MM.1S (cell line): ENCODE measurements at places on chromosomes 7 and 10.

DNA sequence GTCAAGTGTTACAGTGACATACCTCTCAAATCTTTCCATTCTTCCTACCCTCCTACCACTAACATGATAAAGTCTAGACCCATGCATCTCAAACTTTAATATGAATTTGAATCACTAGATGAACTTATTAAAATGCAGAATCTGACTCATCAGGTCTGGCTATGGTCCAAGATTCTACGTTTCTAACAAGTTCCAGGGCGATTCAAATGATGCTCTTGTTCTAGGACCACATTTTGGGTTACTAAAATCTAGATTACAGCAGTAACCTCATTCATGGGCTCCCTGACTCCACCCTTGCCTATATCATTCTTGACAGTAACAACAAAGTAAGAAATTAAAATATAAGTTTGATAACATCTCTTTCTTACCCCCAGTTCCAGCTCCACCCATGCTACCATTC, 124.8 kb upstream of the LSM8 start:
- H3K4me3 ChIP-seq: no peak overlapping the region
- H3K36me3 ChIP-seq: no peaks in the 10 kb centered on the region
- no peaks in the 10 kb centered on the region for H3K27me3 ChIP-seq
- no peak overlapping the region for H3K27ac ChIP-seq
- H3K4me1 ChIP-seq: no peaks in the 10 kb centered on the region; the same call in 1 of the 2 replicates
- no peak for DNase-seq

DNA sequence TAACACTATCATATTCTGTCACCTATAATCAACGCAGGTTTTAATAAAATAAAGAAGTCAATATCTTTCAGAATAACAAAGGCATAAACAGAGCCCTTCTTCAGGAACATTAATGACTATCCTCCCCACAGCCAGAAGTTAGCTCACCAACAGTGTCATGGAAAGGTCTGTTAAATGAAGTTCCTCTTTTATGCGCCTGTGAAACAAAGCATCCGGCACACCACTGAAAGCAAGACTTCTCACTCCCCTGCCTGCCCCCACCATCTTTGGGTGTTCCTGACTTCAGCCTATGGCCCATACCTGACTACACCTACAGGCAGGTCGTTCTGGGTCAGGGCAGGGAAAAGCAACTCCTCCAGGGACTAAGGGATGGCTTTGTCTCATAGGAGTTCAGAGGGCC, 205.4 kb downstream of the FANK1 start:
- H3K36me3 ChIP-seq: no peaks in the 10 kb centered on the region
- no peak overlapping the region for H3K27ac ChIP-seq
- no peaks in the 10 kb centered on the region for H3K4me1 ChIP-seq
- H3K4me3 ChIP-seq: no peak overlapping the region
- H3K27me3 ChIP-seq: 0 out of 2 replicates have a peak, but pooled peaks cover 7% of the 10 kb centered on the region
- DNase-seq: no peak

DNA sequence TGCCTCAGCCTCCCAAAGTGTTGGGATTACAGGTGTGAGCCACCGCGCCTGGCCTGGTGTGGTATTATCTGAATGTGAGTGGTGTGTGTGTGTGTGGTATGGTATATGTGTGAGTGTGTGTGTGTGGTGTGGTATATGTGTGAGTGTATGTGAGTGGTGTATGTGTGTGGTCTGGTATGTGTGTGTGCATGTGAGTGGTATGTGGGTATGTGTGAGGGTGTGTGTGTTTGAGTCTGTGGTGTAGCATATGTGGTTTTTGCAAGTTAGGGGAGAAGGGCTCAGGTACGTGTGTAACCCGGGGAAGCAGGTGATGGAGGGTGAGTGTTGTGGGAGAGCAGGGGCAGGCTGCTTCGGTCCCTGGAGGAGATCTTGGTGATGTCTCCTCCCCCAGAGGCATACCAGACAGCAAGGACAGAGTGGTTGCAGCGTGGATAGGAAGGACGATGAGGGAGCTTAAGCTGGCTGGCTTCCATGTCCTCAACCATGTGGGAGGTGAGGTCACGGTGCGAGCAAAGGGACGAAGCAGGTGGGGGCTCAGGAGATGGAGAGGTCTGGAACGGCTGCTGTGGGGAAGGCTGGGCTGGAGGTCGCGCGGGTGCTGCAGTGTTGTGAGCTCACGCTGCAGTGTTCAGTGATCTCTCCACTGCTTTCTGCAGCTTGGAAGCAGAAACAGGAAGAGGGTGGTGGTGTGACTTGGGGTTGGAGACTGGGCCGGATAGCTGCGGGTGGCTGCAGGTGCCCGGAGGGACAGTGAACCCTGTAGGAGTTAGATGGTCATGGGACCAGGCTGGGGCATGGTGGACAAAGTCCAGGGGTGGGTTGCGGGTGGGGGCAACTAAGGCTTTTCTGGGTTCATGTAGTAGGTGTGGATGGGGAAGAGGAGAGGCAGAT, 5.0 kb downstream of the ZYX start:
- no peaks in the 10 kb centered on the region for H3K4me1 ChIP-seq
- H3K36me3 ChIP-seq: no peaks in the 10 kb centered on the region
- no peak overlapping the region for H3K27ac ChIP-seq
- DNase-seq: no peak
- no peaks in the 10 kb centered on the region for H3K27me3 ChIP-seq

DNA sequence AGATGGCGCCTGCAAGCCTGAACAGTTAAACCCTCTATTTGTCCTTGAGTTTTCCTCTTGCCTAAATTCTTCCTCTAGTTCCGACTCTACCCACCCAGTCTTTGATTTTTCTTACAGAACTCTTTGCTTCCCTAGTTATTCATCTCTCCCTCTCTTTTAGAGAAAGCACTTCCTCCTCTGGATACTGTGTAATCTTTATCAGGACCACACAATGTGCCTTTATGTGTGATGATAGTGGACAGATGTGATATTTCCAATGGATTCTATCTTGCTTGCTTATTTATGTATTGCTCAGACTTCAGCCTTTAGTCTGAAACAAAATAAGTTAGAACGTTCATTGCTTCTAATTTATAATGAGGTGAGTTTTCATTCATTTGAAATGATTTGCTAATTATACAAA, 79.5 kb upstream of the CAV2 start:
- H3K27ac ChIP-seq: no peak overlapping the region
- H3K36me3 ChIP-seq: no peaks in the 10 kb centered on the region
- H3K27me3 ChIP-seq: no peaks in the 10 kb centered on the region
- no peak for DNase-seq

DNA sequence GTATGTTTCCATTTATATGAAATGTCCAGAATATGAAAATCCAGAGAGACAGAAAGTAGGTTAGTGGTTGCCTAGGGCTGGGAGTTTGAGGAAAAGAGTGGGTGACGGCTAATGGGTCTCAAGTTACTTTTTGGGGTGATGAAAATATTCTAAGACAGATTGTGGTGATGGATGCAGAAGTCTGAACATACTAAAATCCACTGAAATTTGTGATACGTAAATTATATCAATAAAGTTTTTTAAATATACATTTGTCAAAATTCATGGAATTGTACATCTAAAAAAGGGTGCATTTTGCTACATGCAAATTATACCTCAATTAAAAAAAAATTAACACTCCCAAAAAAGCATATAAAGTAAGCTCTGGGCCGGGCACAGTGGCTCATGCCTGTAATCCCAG, 9.4 kb downstream of the DDIT4 start:
- H3K36me3 ChIP-seq: no peaks in the 10 kb centered on the region
- H3K27ac ChIP-seq: no peak overlapping the region
- H3K27me3 ChIP-seq: no peaks in the 10 kb centered on the region

DNA sequence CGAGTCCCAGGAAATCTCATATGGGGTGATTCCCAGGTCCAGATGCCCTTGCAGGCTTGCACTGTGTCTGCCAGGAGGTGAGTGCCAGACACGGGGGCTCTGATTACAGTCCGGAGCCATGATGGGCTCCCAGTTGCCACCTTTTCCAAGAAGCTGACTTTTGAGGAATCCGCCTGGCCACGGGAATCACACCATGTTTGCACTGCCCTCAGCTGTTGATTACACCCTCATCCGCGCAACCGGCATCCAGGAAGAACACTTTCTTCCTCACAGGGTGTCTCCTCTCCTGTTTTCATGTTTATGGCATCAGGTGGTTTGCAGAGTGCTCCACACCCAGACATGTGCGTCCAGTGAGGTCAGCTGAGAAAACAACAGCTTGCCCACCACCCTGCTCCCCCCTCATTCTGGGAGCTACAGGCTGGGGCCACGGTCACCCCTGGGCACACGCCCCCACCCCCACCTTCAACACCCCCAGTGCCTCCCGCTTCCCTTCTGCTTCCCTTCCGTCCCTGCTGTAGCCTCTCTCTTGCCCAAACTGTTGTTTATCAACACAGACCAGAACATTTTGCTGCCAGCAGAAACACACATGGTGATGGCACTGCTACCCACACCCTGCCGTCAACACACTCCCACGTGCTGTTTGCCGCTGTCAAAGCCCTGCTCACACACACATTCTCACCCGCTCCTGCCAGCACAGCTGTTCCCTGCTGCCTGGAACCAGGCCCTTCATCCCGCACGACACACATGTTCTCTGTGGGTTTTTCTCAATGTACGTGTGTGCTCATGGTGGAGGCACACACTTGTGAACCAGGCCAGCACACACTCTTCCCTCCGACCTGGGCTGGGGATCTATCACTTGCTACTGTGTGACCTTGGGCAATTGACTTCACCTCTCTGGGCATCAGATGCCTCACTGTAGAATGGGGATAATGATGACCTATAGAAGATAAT, 35.8 kb downstream of the DDIT4 start:
- H3K36me3 ChIP-seq: no peaks in the 10 kb centered on the region
- no peak overlapping the region for H3K27ac ChIP-seq
- no peak overlapping the region for H3K4me3 ChIP-seq

GRCh38 chr7:130409067-130409711, 28.9 kb downstream of the CPA1 start:
- no peak overlapping the region for H3K4me3 ChIP-seq
- H3K4me1 ChIP-seq: no peaks in the 10 kb centered on the region
- H3K27me3 ChIP-seq: no peaks in the 10 kb centered on the region
- no peak overlapping the region for H3K27ac ChIP-seq

GRCh38 chr10:27437775-27438174, 66.3 kb upstream of the RAB18 start:
- no peaks in the 10 kb centered on the region for H3K36me3 ChIP-seq
- H3K27me3 ChIP-seq: no peaks in the 10 kb centered on the region
- no peaks in the 10 kb centered on the region for H3K4me1 ChIP-seq
- DNase-seq: no peak

DNA sequence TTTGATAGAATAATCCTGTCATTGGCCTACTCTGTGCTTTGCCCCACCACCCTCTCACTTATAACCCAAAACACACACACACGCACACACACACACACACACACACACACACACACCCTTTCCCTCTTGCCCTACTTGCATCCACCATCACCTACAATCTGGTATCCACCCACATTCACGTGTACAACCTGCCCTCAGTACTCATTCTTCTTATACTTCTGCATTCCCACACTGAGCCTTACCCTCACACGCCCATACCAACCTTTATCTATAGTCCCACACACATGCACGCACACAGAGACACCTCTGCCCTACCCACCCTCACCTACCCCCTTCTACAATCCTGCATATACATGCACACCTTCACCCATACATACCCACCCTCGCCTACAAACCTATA, 10.8 kb upstream of the SRI start:
- no peak for DNase-seq
- no peaks in the 10 kb centered on the region for H3K36me3 ChIP-seq
- H3K27me3 ChIP-seq: no peaks in the 10 kb centered on the region
- no peak overlapping the region for H3K27ac ChIP-seq
- no peaks in the 10 kb centered on the region for H3K4me1 ChIP-seq

DNA sequence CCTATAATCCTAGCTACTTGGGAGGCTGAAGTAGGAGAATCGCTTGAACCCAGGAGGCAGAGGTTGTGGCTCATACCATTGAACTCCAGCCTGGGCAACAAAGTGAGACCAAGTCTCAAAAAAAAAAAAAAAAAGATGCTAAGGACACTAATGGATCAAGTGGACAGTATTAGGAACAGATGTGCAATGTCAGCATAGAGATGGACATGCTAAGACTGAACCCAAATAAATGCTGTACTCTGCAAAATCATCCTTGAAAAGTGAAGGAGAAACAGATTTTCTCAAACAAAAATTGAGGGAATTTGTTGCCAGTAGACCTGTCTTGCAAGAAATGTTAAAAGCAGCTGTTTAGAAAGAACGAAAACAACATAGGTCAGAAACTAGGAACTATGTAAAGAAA, 194.5 kb downstream of the USP6NL start:
- no peaks in the 10 kb centered on the region for H3K36me3 ChIP-seq
- H3K4me3 ChIP-seq: no peak overlapping the region
- DNase-seq: no peak
